ENCODE measurements at places on chromosomes 1 and 21.

GRCh38 chr1:226964611-226965486 lies 24.8 kb downstream of the COQ8A start:
- no peak overlapping the region for H3K27ac ChIP-seq
- H3K36me3 ChIP-seq, result peaks cover 13% of the 10 kb centered on the region
- no peak for DNase-seq
- H3K27me3 ChIP-seq, result no peaks in the 10 kb centered on the region

DNA sequence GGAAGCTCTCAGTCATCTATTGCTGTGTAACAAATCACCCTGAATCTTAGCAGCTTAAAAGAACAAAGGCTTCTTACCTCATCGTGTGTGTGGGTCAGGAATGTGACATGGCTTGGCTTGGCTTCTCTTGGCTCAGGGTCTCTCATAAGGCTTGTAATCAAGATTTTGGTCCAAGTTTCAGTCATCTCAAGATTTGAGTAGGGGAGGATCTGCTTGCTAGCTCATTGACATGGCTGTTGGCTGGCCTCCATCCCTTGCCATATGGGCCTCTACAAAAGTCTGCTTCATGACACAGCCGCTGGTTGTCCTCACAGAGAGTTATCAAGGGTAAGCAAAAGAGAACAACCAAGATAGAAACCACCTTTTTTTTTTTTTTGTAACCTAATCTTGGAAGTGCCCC lies 207.7 kb downstream of the PTPRC start:
- H3K4me3 ChIP-seq, result no peak overlapping the region
- DNase-seq, result no peak
- H3K36me3 ChIP-seq, result no peaks in the 10 kb centered on the region
- H3K4me1 ChIP-seq, result no peaks in the 10 kb centered on the region
- H3K27me3 ChIP-seq, result no peaks in the 10 kb centered on the region
- no peak overlapping the region for H3K27ac ChIP-seq

- no peak for DNase-seq
- no peak overlapping the region for H3K27ac ChIP-seq
- H3K36me3 ChIP-seq, result no peaks in the 10 kb centered on the region
- no peak overlapping the region for H3K4me3 ChIP-seq
- H3K4me1 ChIP-seq, result no peaks in the 10 kb centered on the region
Measured at GRCh38 chr21:42790520-42791065, 88.7 kb downstream of the WDR4 start.

- H3K36me3 ChIP-seq, result peaks cover 64% of the 10 kb centered on the region
- H3K27me3 ChIP-seq, result no peaks in the 10 kb centered on the region
- no peak overlapping the region for H3K27ac ChIP-seq
- DNase-seq, result no peak
- H3K4me3 ChIP-seq, result no peak overlapping the region
- peaks cover 10% of the 10 kb centered on the region for H3K4me1 ChIP-seq
Measured at GRCh38 chr21:45283611-45284455, 3.9 kb downstream of the POFUT2 start.

- no peak overlapping the region for H3K4me3 ChIP-seq
- no peaks in the 10 kb centered on the region for H3K36me3 ChIP-seq
- H3K27me3 ChIP-seq, result no peaks in the 10 kb centered on the region
- DNase-seq, result peak; percentile 90
- H3K4me1 ChIP-seq, result no peaks in the 10 kb centered on the region
Measured at GRCh38 chr1:78101514-78101913, 55.7 kb downstream of the GIPC2 start.
